Retina (tissue), 1 donor: ENCODE measurements at places on chromosomes 7 and 10.

DNA sequence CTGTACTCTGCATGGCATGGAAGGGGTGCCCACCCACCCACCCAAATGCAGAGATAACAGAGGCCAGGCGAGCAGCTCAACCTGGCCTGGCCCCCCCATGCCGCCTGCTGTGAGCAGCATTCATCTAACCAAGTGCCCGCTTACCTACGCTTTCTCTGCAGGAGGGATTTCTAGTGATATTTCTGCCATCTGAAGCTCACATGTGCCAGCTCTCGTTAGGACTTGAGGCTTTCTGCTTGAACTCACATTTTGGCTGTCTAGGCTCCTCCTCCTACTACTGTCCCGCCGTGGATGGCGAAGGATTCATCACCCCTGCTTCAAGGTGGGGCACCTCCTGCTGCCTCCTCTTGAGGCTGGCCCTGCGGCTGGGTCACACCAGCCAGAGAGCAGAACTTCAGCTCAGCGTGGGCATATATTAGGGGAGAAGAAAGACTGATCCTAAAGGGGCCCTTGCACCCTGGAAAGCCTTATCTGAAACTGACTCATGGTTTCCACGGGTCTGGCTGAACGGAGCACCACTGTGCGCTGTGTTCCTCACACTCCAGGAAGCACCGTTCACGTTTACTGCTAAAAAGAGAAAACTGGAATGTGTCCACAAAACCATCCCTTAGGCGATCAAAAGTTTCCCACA lies 45.5 kb downstream of the CTBP2 start:
- no peak for DNase-seq

DNA sequence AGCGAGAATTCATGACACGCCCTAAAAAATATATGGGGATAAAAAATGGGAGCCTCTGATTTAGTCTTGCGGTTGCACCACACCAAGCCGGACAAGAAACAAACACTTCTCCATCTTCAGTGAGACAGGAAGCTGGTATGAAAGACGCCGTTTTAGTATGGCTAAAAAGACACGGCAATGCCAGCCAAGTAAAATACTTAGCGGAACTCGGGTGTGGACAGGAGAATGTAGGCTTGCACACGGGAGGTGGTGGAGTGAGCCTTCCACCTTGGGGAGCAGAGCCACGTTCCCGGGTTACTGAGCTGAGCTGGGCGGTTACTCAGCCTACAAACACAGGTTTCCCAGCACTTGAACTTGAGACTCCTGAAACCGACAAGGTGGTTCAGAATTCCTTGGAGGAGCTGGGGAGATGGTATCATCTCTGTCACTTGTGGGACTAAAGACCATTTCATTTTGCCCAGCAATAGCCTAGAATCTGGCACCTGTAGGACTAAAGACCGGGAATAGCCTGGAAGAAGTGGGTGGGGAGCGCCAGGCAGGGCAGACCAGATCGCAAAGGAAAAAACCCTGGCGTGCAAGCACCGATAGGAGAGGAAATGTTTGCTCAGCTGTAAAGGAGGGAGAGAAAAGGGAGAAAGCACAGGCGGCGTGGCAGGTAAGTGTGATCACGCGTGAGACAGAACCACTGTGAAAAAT lies 34.8 kb upstream of the SEPHS1 start:
- DNase-seq = peak; percentile 48

DNA sequence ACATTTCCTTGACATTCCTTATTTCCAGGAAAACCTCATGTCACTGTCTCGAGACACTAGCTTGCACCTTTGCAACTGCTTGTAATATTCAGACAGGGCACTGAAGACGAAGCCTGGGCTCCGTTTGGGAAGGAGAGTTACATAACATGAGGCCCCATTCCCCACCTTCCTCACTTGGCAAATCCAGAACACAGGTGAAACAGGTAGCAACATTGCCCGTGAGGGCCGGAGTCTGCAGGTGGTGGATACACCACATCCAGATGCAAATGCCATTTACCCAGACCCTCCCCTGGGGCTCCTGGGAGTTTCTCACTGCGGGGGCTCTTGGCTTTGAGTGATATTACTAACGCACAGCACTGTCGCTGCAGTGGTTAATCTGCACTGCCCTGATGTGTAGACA lies 491.0 kb downstream of the PTPRN2 start:
- DNase-seq = no peak

GRCh38 chr7:140364819-140365218 lies 33.5 kb downstream of the SLC37A3 start:
- DNase-seq = no peak

- no peak for DNase-seq
These were observed 508.3 kb downstream of the SORCS3 start for GRCh38 chr10:105149371-105149891.

GRCh38 chr7:48089046-48090003 lies at the start of gene UPP1:
TSS of gene UPP1 (plus strand) at chr7:48089265. CDS start at chr7:48094784, 5,519 bp downstream.
- DNase-seq = peak; percentile 89

DNA sequence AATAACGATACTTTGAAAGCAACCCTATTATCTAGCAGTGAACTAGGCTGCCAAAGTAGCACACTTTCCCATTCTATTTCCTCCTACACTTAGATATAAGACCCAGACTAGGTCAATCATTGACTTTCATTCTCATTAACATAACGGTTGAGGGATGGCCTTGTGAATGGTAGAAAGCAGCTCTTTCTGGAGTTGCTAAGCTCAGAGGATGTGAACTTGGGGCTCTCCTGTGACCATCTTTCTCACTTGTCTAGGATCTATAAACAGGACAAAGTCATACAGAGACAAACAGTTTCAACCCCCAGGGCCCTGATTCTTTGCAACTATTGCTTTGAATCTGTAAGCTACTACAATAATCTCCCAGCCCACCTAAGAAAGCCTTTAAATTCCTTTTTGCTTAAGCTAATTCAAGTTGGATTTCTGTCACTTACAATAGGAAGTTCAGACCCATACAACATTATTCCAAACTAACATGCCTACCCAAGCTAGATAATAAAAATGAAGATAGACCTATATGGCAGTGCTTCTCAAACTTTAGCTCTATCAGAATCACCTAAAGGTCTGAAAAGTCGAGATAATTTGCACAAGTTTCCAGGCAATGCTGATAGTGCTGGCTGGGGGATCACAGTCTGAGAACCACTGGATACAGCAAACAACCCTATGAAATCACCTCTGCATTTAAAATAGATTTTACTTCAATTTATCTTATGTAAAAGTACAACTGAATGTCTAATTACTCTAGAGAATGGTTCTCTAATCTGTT lies 16.7 kb downstream of the P4HA1 start:
- DNase-seq = no peak

- no peak for DNase-seq
These were observed 437.3 kb downstream of the CCSER2 start for GRCh38 chr10:84765656-84766055.

GRCh38 chr10:111139567-111139966 lies 62.7 kb downstream of the ADRA2A start:
- DNase-seq = peak; percentile 22

- DNase-seq = no peak
These were observed 56.7 kb downstream of the NSUN6 start for GRCh38 chr10:18594574-18595156.

- DNase-seq = no peak
These were observed 86.3 kb downstream of the IMMP2L start for GRCh38 chr7:111475959-111476358.

- no peak for DNase-seq
These were observed 9.6 kb downstream of the GRID1 start for GRCh38 chr10:86357041-86357440.

DNA sequence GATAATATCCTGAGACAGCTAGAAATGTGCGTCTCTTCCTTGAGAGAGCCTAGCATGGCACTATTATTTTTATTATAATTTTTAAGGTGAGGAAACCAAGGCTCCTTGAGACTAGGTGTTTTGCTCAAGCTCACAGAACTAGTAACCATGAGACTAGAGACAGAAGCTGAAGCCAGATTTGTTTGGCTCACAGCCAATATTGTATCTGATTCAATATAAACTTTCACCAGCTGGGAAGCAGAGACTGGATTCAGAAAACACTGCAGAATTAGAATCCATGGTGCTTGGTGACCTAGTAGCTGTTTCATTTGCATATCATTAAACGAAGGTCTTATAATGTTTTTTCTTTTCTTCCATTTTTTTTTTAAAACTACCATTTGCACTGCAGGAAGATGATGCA lies 64.4 kb downstream of the DNAJB9 start:
- no peak for DNase-seq

- DNase-seq = no peak
These were observed 77.0 kb downstream of the SNX13 start for GRCh38 chr7:17863095-17863808.

GRCh38 chr7:19623676-19624075 lies 85.2 kb downstream of the POLR1F start:
- DNase-seq = no peak

- DNase-seq = no peak
These were observed 359.7 kb upstream of the ZNF32 start for GRCh38 chr10:44008270-44008916.

- no peak for DNase-seq
These were observed 25.0 kb downstream of the RTKN2 start for GRCh38 chr10:62243647-62243997.

- no peak for DNase-seq
These were observed 45.6 kb downstream of the GPR141 start for GRCh38 chr7:37729181-37729580.

- no peak for DNase-seq
These were observed 31.8 kb upstream of the PRSS1 start for GRCh38 chr7:142717453-142717852.

DNA sequence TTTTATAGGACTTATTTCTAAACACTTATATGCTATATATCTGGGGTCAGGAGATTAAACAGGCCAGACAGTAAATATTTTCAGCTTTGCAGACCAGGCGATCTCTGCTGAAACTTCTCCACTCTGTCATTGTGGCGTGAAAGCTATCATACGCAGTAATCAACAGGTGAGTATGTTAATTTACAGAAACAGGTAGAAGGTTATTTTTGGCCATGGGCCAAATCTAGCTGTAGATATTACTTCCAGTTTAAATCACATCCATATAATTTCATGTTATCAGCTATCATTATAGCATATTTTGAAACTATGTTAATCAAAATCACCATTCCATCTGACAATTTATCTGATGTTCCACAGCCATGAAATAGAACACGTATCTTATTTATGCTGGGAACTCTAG lies 67.8 kb downstream of the GPR37 start:
- no peak for DNase-seq

DNA sequence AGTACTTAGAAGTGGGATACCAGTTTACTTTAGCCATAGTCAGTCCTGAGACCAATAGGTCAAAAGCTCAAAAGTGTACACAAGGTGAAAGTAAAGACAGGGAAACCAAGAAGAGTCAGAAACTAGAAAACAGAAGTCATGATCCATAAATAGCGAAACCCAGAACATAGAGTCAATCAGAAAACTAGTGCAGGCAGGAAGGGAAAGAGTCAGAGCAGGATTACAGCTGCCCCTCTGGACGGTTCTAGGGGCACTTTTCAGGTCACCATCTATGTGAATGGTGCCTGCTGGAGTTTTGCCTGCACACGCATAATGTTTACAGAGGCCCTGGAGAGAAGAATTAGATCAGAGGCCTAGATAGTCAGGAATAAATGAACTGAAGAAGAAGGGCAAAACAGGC lies 22.4 kb upstream of the DMTF1 start:
- DNase-seq = peak; percentile 6

- DNase-seq = no peak
These were observed 331.4 kb upstream of the TMEM229A start for GRCh38 chr7:124364283-124364682.

GRCh38 chr10:4561296-4561695 lies 264.7 kb upstream of the AKR1E2 start:
- no peak for DNase-seq
